ENCODE measurements at places on chromosomes 7 and 10.

GRCh38 chr7:131604841-131605279 is 48.4 kb upstream of the PODXL start:
- peaks cover 4% of the 10 kb centered on the region for H3K36me3 ChIP-seq
- H3K4me3 ChIP-seq = no peak overlapping the region
- H3K27ac ChIP-seq = no peak overlapping the region
- no peak for DNase-seq
- peaks cover 10% of the 10 kb centered on the region for H3K4me1 ChIP-seq

DNA sequence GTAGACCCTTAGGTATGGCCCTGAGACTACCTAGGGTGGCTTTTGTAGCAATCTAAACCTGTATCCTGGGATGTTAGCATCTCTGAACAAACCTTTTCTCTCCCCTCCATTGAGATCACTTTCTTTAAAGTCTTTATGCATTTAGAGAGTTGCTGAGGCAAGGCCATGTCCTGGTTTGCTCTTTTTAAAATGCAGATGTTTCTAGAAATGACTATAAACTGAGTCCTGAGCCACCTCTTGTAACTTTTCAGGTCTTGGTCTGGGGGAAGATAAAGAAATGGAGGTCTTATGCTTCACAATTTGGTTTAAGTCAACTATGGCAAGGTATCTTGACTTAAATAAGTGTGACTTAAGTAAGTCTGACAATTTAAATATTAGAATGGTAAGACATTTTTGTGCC is 78.0 kb downstream of the AUTS2 start:
- no peaks in the 10 kb centered on the region for H3K36me3 ChIP-seq
- no peak for DNase-seq
- H3K27me3 ChIP-seq = no peaks in the 10 kb centered on the region
- H3K4me3 ChIP-seq = no peak overlapping the region
- H3K27ac ChIP-seq = no peak overlapping the region
- peaks cover 43% of the 10 kb centered on the region for H3K4me1 ChIP-seq

DNA sequence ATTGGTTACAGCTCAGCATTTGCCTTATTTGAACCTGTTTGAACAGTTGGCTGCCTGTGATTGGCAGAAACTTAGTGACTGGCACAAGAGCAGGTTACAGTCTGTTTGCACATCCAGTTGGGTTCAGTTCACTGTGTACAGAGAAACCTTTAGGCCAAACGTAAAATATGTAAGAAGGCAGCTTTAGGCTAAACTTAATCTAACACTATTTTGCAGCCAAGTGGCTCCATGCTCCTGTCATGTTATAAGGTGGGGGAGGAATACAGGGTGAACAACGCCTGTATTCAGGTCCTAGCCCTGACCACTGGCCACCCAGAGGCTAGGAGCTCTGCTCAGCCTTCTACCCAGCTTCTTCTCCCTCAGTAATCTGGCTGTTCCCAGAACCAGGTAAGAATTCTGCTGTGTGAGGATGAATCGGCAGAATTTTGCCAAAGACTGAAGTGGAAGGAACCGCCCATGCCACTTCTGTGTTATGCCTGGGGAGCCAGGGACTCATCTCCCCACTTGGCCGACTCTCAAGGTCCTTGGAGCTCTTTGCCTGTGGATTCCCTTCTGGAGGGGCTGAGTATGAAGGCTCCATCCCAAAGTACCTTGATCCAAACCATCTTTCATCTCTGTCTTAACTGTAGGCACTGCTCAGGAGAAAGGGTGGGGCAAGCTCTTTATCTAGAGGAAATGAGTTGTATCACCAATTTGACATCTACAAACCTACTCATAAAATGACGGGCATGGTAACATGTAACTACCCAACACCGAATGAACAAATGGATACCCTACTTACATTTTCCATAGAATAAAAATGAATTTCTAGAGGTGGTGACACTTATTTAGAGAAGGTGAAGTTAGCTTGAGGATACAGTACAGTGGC is 164.4 kb upstream of the NAMPT start:
- no peak overlapping the region for H3K27ac ChIP-seq
- H3K36me3 ChIP-seq = peaks cover 10% of the 10 kb centered on the region
- no peak for DNase-seq
- H3K27me3 ChIP-seq = no peaks in the 10 kb centered on the region

DNA sequence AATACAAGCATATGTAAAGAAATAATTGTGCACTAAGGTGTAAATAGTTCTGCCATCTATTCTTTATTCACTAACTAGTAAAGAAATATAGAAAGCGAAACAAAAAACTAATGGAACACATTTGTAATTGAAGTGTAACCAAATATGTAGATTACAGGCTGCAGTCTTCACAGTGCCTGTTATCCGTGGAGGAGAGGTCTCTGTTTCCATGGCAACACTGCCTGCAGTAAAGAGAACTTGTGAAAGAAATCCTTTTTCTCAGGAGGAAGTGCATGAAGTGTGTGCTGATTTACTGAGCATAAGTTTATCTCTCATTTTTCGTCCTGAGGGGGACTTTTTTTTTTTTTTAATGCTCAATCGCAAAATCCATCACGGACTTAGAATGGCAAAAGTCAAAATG is 102.5 kb downstream of the APBB1IP start:
- no peak for DNase-seq
- no peak overlapping the region for H3K27ac ChIP-seq
- H3K4me3 ChIP-seq = no peak overlapping the region
- no peaks in the 10 kb centered on the region for H3K4me1 ChIP-seq

- H3K36me3 ChIP-seq = peaks cover 5% of the 10 kb centered on the region
- H3K4me1 ChIP-seq = no peaks in the 10 kb centered on the region
- DNase-seq = no peak
- H3K27me3 ChIP-seq = no peaks in the 10 kb centered on the region
- H3K27ac ChIP-seq = no peak overlapping the region
- no peak overlapping the region for H3K4me3 ChIP-seq
Measured at GRCh38 chr10:7333961-7334641, 76.7 kb downstream of the SFMBT2 start.

DNA sequence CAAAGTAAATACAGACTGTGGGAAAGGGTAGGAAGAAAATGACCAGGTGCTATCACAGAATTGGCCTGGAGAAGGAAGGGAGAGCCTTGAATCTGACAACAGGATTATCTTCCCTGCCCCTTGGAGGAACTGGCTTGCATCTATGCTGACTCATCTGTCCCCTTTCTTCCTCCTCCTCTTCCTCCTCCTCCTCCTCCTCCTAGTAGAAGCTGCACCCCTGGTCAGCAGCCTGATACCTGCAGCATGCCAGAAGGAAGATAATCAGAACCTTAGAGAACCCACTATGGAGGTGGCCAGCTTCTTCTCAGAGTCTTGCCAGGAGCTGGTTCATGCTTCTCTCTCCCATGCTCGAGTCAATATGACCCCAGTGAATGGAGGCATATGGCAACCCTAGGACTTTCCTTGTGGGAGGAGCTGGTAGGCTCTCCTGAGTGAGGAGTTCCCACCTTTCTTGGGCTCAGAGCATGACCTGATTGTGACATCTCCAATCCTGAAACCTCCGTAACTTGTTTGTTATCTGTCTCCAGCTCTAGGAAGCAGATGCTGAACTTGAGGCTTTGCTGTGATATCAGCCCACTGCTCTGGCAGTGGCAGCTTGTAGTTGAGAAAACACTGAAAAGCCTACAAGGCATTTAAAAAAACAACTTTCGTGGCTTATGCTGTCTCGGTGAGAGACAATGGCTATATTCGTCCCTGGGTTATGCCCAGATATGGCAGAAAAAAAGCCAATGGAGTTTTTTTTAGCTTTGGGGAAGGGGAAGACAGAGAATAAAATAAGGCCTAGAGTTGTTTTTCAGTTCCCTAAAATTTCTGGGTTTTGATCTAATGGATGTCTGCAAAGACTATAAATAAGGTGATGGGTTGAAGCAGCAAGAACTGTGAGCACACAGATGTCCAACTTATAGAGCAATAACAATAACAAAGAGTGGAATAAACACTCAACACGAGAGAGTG is 60.6 kb downstream of the CDHR3 start:
- DNase-seq = no peak
- peaks cover 11% of the 10 kb centered on the region for H3K4me1 ChIP-seq
- H3K27me3 ChIP-seq = peaks cover 1% of the 10 kb centered on the region
- H3K36me3 ChIP-seq = no peaks in the 10 kb centered on the region

- no peaks in the 10 kb centered on the region for H3K36me3 ChIP-seq
- H3K4me3 ChIP-seq = no peak overlapping the region
- peaks cover 12% of the 10 kb centered on the region for H3K27me3 ChIP-seq
- DNase-seq = no peak
Measured at GRCh38 chr7:1083729-1084657, 3.9 kb upstream of the GPER1 start.

Data from glutamatergic neuron (in vitro differentiated cells).